ENCODE measurements at places on chromosomes 12 and 14.

- DNase-seq: no peak
Observed at GRCh38 chr14:90513161-90514014, 116.6 kb downstream of the CALM1 start.

DNA sequence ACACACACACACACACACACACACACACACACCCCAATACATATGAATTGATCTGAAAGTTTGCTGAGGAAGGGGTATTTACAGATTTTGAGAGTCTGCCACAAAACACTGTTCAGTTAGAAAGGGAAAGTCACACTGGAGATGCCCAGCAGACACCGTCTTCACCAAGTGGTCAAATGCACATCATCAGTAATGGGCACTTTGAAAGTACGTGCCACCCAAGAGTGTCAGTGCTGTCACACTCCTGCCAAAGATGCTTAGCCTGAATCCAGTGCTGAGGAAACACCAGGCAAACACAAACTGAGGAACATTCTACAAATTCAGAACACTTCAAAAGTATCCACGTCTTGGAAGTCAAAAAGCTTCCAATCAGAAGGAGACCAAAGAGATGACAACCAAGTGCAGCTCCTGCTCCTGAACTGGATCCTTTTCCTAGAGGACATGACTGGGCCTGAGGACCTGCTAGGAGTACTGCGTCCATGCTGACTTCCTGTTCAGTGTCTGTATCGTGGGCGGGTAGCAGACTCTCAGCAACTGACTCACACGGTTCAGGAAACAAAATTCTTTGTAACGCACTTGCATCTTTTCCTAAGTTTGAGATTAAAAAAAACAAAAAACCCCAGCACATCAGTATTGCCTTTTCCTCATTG, 18.6 kb downstream of the PSMC1 start:
- DNase-seq: no peak

- no peak for DNase-seq
Observed at GRCh38 chr12:96120359-96121100, 73.6 kb upstream of the ELK3 start.

DNA sequence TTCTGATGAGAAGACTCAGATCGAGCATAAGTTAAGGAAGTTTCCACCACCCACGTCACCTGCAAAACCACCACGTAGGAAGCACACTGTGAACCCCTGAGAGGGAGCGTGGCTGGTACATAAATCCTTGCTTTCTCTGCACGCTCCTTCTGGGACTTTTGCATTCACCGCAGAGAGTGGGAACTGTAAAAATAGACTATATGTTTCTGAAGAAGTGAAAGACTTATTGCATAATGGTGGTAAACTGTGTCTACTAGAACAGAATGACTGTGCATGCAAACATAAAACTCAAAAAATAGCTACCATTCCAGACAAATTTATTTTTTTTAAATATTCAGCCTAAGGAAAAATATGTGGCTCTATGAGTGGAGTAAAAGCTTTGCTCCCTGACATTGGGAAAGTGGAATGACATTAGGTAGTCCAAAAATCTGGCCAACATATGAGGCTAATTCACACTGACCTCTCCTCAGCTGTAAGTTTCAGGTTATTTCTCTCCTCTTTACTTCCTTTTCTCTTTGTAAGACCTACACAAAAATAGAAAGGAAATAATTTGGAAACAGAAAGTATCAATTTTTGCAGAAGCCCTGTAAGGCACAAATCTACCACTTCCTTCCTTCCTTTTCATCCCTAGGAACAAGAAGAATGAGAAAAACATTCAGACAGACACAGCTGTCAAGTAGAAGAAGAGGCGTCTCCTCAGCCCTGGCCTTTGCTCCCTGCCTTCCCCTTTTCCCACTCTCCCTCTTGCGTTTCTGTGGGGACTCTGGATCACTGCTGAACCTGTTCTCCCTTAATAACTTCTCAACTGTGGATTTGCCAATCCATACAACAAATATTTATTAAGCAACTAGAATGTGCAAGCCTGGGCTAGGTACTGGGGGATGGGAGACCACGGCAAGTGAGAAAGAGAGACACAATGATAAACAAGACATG, 264.3 kb upstream of the FOXN3 start:
- peak; percentile 46 for DNase-seq

GRCh38 chr12:50287271-50287670, 4.0 kb upstream of the LIMA1 start:
- DNase-seq: no peak

DNA sequence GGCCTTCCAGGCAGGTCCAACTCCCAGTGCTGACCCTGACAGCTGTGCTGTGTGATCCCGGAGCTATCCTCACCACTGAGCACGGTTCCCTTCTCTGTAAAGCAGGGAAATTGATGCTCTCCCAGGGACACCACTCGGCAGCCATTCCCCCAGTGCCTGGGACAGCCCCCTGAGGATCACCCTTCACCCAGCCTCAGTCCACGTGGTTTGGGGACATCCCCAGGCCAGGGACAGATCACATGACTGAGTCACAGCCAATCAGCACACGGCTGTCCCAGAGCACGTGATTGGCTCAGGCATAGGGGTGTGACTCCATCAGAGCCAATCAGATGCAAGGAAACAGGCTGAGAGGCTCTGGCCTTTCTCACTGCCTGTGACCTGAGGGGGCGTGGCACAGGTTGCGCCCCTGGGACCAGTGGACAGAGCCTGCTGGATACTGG, 68.8 kb upstream of the SFSWAP start:
- no peak for DNase-seq

GRCh38 chr12:109277899-109278762, 31.0 kb downstream of the FOXN4 start:
- DNase-seq: no peak

DNA sequence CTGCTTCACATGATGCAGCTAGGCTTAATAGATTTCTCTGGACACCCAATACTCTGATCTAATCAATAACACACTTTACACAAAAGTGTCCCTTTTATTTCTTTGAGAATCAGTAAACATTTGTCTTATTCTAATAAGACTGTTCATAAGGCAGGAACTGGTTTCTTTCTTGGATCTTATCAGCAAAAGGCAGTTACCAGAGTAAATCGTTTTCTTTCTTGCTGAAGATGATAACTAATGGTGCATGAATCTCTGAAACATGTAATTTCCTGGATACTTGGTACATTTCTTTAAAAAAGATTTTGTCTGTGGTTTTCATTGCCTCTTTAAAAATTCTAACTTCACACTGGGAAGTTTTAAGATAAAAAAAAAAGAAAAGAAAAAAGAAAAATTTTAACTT, 39.6 kb downstream of the WIF1 start:
- DNase-seq: no peak

DNA sequence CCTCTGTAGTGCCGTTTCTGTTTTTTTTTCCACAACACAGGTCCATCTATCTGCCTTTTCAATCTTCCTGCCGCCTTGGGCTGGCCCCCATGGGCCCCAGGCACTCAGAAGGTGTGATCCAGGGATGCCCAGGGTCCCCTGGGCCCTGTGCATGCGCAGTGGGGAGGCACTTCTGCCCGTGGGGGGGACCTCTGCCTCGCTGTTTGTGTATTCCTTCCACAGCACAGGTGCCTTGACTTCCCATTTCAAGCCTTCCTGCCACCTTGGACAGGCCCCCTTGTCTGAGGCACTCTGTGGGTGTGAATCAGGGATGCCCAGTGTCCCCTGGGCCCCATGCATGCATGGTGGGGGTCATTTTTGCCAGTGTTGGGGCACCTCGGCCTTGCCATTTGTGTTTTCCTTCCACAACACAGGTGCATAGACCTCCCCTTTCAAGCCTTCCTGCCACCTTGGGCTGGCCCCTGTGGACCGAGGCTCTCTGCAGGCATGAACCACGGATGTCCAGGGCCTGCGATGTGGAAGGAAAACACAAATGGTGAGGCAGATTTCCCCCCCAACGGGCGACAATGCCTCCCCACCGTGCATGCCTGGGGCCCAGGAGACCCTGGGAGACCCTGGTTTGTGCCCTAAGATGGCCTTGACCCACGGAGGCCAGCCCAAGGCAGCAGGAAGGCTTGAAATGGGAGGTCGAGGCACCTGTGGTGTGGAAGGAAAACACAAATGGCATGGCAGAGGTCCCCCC, 366.5 kb downstream of the ALG10 start:
- DNase-seq: no peak

DNA sequence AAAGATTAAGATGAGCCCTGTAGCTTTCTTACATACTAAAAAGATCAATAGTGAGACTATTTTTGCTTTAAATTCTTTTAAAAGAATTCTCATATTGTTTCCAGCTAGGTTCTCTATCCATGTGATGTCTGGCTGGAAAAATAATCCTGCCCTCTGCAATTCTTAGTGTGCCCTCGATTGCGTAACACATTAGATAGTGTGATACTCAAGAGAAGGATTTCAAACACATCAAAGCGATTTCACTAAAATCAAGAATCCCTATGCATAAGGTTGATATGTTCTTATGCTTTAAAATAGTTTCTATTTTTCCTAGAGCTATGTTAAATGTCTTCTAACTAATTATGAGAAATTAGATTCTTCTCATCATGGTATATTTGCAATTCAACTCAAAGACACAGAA, 127.3 kb upstream of the PLEKHA5 start:
- no peak for DNase-seq

DNA sequence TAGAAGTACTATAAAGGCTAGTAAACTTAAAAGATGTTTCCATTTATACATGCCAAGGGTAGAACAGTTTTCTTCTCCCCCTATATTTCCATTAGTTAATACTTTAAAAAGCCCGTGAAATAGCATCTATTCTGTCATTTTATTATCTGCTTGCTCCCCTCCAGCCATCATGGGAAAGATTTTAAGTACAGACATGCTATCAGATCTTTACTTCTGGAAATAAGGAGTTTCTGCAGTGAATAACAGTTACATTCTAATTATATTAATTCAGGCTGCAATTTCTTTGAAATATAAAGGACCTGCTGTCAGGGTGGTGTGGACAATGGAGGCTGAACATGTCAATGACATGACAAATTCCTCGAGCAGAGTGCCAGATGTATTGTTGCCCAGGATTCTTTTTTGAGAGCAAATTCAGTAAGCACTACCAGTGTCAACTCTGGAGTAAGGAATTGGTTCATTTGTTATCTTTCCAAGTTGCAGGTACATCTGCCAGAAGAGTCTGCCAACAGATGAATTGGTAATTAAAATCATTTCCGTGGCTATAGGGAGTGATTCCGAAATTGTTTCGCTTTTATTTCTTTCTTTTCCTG, 151.3 kb downstream of the BTG1 start:
- DNase-seq: no peak

GRCh38 chr12:100123316-100124095, 19.2 kb downstream of the BLTP3B start:
- DNase-seq: no peak

- no peak for DNase-seq
Observed at GRCh38 chr12:9227950-9228349, 19.8 kb upstream of the PZP start.

DNA sequence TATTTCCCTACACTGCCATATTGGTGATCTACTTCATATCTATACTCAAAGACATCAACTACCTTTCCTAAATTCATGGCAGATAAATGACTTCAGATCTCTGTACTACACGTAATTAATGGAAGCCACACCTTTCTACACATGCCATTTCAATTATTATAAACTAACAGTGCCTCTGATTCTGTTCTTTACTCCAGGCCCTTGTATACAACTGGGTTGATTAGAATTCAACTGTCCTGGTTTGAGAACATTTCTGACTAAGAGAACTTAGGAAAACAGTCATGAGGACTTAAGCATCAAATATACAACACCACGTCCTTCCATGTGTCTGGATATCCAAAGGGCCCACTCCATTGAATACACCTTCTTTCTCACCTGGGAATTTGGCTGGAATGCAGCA, 1.8 kb downstream of the ACIN1 start:
- no peak for DNase-seq

DNA sequence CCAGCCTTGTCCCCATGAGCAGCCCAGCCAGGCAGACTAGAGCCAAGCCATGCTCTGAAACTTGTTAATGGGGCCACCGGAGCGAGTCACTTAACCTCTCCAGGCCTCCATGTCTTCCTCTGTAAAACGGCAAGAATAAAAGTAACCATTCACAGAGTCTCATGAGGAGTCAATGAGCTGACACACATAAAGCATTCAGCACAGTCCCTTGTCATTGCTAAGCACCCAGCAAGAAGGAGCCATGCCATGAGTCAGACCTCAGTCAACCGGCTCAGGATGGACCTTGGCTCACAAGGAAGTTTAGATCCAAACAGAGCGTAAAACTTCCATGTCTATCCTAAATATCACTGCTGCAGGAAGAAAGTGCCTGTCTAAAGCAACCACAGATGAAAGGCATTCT, 10.6 kb downstream of the FICD start:
- no peak for DNase-seq

- no peak for DNase-seq
Observed at GRCh38 chr14:88245321-88245720, 77.7 kb downstream of the KCNK10 start.

DNA sequence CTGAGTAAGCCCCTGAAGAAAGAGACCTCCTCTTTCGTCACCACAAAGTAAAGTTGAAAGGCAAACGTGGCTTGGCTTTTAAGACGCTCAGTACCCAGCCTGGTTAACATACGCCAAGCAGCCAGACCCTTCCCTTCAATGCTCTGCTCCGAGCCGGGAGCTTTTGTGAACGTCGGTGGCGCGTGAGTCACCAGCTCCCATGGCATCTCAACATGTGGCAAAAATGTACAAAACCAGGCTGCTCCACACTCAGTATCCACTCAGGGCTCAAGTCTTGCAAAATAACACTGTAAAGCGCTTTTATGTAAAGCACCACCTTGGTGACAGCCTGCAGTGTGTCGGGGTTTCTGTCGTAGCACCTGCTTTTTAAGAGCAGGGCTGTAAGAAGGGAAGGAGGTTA, 89.0 kb downstream of the SETD3 start:
- DNase-seq: no peak

- no peak for DNase-seq
Observed at GRCh38 chr12:108035372-108035771, 93.7 kb upstream of the WSCD2 start.

GRCh38 chr14:99195602-99196309, 76.2 kb downstream of the BCL11B start:
- DNase-seq: no peak

DNA sequence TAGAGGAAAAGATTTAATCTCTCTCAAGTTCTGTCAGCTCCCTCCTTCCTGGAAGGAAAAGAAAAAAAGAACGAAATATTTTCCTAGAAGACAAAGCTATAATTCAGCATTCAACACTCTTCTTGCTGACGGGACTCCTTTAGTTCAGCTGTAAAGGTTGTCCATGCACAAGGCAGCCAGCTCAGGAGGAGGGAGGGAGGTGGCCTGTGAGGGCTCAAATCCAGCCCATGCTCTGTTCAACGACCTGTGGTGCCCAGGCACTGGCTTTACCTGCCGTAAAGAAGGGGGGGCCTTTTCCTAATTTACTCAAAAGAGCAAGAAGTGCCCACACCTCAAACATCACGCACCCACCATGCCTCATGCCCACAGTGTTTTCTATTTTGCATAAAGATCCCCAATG, 109.3 kb downstream of the TMTC1 start:
- DNase-seq: no peak

DNA sequence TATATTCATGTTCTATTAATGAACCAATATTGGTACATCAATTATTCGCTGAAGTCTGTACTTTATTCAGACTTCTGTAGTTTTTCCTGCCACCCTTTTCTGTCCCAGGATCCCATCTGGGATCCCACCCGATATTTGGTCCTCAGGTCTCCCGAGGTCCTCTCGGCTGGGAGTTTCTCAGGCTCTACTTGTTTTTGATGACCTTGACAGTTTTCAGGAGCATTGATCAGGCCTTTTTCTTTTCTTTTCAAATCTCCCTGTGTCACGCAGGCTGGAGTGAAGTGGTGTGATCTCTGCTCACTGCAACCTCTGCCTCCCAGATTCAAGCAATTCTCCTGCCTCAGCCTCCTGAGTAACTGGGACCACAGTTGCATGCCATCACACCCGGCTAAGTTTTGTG, 11.2 kb downstream of the BRI3BP start:
- DNase-seq: no peak
